ENCODE measurements at places on chromosomes 7 and 10. TPM values are rescaled to one million over a fixed set of nuclear protein-coding genes. Genes with fewer than 3 reads are reported as not detected.
A peak's percentile ranks its signal among the peaks of the same experiment; 100 is the strongest.

DNA sequence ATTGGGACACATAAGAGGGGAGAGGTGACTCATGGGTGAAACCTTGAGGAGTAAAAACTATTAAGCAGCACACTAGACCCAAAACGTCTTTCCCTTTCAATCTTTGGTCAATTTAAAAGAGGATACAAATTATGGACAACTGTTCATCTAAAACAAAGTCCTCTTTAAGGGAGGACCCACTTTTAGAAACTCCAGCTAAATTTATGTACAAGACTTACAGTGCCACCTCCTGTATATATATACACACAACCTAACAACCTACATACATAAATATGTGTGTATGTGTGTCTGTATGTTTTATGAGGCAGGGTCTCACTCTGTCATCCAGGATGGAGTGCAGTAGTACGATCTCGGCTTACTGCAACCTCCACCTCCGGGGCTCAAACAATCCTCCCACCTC, 18.1 kb upstream of the ZC3HAV1 start:
- H3K27ac ChIP-seq: no peak overlapping the region
- no peaks in the 10 kb centered on the region for H3K36me3 ChIP-seq
- no peak overlapping the region for H3K4me3 ChIP-seq
- H3K4me1 ChIP-seq: no peaks in the 10 kb centered on the region
- no peak for DNase-seq
- peaks cover 19% of the 10 kb centered on the region for H3K27me3 ChIP-seq

DNA sequence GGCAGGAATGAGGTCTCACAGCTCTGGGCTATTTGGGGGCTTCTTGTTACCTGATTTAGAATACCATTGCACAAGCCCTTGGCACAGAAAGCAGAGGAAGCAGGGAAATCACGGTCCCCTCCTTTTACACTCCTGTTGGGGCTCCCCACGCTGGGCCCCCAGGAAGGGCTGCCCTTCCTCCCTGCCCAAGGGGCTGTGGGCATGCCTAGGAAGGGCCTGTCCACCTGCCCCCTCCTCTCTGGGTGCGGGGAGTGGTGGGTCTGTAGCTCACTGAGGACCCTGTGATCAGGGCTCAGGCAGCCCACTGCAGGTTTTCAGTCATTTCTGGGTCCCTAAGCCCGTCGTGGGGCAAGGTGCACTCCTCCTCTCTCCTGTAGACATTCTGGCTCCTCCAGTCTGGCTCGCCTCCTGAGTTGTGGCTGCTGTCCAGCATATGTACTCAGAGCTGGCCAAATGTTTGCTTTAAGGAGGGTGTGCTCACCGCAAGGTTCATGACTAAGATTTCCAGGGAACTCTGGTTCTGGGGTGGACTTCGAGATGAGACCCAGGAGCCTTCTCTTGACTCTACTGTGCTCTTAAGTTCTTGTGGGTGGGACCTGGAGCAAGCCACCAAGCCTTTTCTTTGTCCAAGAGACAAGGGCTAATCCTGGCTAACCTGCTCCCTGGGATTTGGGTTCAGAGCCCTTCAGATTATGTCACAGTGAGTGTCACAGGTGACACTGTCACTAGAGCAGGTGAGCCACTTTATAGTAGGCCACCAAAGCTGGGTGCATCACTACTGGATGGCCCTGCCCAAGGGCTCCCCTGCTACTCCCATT, 56.0 kb downstream of the TACR2 start:
- no peak overlapping the region for H3K27ac ChIP-seq
- no peak overlapping the region for H3K4me3 ChIP-seq
- no peaks in the 10 kb centered on the region for H3K27me3 ChIP-seq
- peaks cover 30% of the 10 kb centered on the region for H3K4me1 ChIP-seq
- peaks cover 5% of the 10 kb centered on the region for H3K36me3 ChIP-seq

GRCh38 chr10:34374356-34375045, 440.6 kb downstream of the PARD3 start:
- no peaks in the 10 kb centered on the region for H3K36me3 ChIP-seq
- DNase-seq: no peak
- no peaks in the 10 kb centered on the region for H3K27me3 ChIP-seq
- no peak overlapping the region for H3K27ac ChIP-seq

GRCh38 chr7:154383045-154383444, 330.8 kb downstream of the DPP6 start:
- H3K4me3 ChIP-seq: no peak overlapping the region
- DNase-seq: no peak
- H3K27ac ChIP-seq: no peak overlapping the region
- H3K36me3 ChIP-seq: no peaks in the 10 kb centered on the region

DNA sequence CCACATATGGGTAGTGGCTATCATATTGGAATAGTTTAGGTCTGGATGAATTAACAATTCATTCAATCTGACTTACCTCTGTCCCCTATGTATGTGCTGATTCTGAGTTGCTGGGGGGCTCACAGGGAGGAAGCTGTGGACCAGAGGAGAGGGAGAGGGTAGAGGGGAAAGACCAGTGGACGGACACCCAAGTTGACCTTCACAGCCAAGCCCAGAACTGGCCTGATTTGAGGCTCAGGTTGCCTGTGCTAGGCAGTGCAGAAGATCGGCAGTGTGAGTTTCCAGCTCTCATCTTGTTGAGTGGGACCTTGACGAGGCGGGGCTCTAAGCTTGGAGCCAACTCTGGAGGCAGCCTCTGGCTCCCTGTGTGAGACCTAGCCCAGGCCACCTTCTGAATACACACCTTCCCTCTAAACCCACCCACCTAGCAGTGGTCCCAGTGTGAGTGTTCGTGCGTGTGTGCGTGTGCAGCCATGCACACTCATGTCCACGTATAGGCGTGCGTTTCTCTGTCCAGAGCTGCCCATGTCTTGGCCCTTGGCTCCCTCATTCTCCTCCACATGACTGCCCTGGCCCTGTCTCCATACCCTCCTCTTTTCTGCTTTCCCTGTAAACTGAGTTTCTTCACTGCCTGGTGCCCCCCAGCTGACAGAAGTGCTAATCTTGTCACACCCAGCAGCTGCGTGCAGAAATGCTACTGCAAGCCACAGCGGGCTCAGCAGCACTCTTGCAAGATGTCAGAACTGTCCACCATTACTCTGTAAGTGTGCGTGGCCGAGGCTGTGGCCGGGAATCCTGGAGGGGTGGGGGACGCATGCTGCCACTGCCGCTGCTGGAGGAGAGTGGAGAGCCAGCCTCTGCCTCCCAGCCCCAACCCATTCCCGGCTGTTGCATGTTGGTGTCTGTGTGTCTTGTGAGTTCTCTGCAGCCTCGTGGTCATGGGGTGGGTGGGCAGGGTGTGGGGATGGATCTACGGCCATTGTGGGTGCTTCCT, 47.6 kb downstream of the ADCYAP1R1 start:
- peaks cover 5% of the 10 kb centered on the region for H3K4me1 ChIP-seq
- no peak overlapping the region for H3K4me3 ChIP-seq
- H3K27ac ChIP-seq: no peak overlapping the region
- no peak for DNase-seq

DNA sequence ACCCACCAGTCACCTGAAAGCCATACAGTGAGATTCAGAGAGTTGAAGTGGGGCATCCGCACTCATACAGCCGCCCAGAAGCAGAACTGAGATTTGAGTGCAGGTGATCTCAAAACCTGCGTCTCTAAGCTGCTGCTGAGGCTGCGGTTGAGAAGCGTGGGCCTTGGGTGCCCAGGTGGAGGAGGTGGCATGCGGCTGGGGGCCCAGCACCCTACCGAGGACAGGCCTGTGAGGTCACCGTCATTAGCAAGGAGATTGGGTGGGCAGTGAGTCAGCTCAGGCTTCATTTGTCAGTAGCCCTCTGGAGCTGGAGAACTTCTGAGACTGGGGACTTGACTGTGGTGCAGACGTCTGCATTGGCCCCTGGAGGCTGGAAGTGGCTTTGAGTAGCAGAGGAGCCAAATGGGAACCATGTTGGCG, 29.8 kb downstream of the ZMIZ1 start:
- peak; percentile 79 for DNase-seq
- H3K27ac ChIP-seq: no peak overlapping the region
- no peaks in the 10 kb centered on the region for H3K36me3 ChIP-seq

DNA sequence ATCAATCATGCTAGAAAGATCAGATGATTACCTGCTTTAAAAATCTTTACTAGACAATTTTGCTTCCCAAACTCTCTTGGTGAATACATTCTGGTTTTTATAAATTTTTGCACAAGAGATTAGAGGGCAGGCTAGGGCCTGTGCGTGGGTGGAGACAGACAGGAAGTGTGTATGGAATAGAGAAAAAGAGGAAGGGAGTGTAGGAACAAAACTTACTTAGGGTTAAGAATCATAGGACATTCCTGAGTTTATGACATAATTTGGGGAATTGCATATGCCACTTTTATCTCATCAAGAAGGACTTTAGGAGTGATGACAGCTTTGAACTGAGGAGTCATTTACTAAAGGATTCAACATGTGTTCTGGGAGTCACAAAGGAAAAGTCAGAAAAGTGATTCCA, 31.3 kb downstream of the LAMB1 start:
- peaks cover 79% of the 10 kb centered on the region for H3K36me3 ChIP-seq
- H3K4me3 ChIP-seq: no peak overlapping the region
- peaks cover 29% of the 10 kb centered on the region for H3K4me1 ChIP-seq
- H3K27ac ChIP-seq: peak overlapping the region; percentile 28

GRCh38 chr7:46035166-46035565, 114.1 kb upstream of the IGFBP3 start:
- no peaks in the 10 kb centered on the region for H3K27me3 ChIP-seq
- H3K4me3 ChIP-seq: no peak overlapping the region
- no peak overlapping the region for H3K27ac ChIP-seq
- no peaks in the 10 kb centered on the region for H3K36me3 ChIP-seq

- H3K4me1 ChIP-seq: no peaks in the 10 kb centered on the region
- H3K36me3 ChIP-seq: no peaks in the 10 kb centered on the region
- H3K4me3 ChIP-seq: no peak overlapping the region
- no peak overlapping the region for H3K27ac ChIP-seq
- H3K27me3 ChIP-seq: no peaks in the 10 kb centered on the region
These were observed 356.0 kb downstream of the PHF14 start for GRCh38 chr7:11329626-11330025.

GRCh38 chr10:45438466-45439090, 64.6 kb downstream of the ALOX5 start:
- no peak overlapping the region for H3K27ac ChIP-seq
- H3K4me1 ChIP-seq: no peaks in the 10 kb centered on the region
- no peaks in the 10 kb centered on the region for H3K36me3 ChIP-seq
- DNase-seq: no peak
- H3K27me3 ChIP-seq: no peaks in the 10 kb centered on the region

- H3K4me3 ChIP-seq: no peak overlapping the region
- H3K36me3 ChIP-seq: no peaks in the 10 kb centered on the region
- no peak overlapping the region for H3K27ac ChIP-seq
- H3K27me3 ChIP-seq: no peaks in the 10 kb centered on the region
These were observed 62.8 kb downstream of the SH3PXD2A start for GRCh38 chr10:103792547-103792946.

DNA sequence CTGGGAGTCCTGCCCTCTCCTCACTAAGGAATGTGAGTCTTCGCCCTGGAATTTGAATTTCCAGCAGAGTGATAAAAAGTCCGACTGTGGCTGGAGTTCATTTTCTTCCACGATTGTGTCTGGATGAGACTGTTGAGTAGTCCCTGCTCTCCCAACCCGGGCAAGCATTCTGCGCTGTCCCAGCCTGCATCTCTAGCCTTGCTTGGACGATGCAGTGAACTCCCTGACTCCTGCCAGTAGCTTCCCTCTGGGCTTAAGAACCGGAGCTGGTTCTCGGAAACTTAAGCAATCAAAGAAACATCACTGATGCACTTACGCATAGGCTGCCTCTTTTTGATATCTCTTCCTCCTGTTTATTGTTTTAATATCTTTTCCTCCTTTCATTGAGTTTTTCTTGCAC, 116.0 kb upstream of the FZD8 start:
- H3K4me3 ChIP-seq: no peak overlapping the region
- no peaks in the 10 kb centered on the region for H3K36me3 ChIP-seq
- DNase-seq: no peak
- no peak overlapping the region for H3K27ac ChIP-seq
- H3K27me3 ChIP-seq: no peaks in the 10 kb centered on the region

GRCh38 chr10:28343987-28344895, 41.4 kb upstream of the MPP7 start:
- no peak for DNase-seq
- no peaks in the 10 kb centered on the region for H3K27me3 ChIP-seq
- no peaks in the 10 kb centered on the region for H3K36me3 ChIP-seq
- H3K27ac ChIP-seq: no peak overlapping the region
- no peaks in the 10 kb centered on the region for H3K4me1 ChIP-seq

DNA sequence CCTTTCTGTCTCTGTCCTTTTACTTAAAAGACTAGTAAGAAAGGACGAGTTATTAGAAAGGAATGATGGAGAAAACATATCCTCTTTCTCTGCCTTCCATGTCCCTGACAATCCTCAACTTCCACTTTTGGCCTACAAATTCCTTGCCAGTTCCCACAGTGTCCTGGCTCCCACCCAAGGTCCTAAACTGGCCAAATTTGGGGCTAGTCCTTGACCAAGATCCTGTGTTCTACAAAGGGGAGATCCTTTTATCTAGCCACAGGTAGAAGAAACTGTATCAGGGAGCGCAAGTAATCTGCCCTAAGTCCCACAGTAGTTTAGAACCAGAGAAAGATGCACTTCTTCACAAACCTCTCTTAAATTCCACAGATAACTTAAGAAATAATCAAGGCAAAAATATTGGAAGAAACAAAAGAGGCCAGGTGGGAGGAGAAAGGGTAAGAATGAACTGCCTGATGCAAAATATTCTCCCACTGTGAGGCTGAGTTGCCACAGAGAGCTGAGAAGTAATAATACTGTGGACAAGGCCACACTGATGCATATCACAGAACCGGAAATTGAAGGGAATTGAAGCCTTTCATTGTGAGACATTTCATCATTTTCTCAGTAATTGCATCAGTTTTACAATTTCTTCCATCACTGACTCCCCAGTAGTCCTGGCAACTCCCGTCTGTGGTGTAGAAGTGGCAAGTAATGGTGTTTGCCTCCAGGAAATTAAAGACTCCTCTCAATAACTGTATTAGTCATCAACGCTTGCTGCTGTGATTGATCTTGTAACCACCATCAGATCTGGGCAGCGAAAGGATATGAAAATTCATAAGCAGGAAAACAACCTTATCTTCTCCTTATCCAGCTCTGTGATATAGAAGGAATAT, 47.2 kb downstream of the DNAJC12 start:
- no peak for DNase-seq
- H3K27ac ChIP-seq: no peak overlapping the region
- no peak overlapping the region for H3K4me3 ChIP-seq
- H3K4me1 ChIP-seq: no peaks in the 10 kb centered on the region

The CCDC3 gene
- 25.8 TPM for total RNA-seq

The OIT3 gene
- 0.09 TPM for total RNA-seq

The TMEM184A gene
- 1.8 TPM for total RNA-seq

The OR13A1 gene
- not detected for total RNA-seq

The PPP1R3C gene
- 4.9 TPM for total RNA-seq

All from astrocyte (in vitro differentiated cells and primary cell).